ENCODE measurements at places on chromosomes 11 and 22.

GRCh38 chr11:674406-674805, 20.6 kb downstream of the DEAF1 start:
- no peak for DNase-seq

DNA sequence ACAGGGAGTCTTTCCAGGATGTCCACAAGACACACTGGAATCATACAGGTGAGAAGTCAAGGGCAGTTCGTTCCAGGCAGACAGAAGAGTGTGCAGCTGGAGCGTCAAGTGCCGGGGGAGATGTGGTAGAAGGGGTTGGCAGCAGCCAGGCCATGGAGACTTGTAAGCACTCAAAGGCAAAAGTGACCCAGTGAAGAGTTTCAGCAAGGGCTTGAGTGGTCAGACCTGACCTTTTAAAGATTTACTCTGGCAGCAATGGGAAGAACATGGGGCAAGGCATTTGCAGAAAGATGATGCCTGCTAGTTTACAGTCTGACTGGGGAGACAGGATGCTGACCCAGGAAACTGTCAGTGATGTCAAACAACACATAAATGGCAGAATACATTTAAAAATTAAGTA, 29.0 kb downstream of the P4HA3 start:
- no peak for DNase-seq

DNA sequence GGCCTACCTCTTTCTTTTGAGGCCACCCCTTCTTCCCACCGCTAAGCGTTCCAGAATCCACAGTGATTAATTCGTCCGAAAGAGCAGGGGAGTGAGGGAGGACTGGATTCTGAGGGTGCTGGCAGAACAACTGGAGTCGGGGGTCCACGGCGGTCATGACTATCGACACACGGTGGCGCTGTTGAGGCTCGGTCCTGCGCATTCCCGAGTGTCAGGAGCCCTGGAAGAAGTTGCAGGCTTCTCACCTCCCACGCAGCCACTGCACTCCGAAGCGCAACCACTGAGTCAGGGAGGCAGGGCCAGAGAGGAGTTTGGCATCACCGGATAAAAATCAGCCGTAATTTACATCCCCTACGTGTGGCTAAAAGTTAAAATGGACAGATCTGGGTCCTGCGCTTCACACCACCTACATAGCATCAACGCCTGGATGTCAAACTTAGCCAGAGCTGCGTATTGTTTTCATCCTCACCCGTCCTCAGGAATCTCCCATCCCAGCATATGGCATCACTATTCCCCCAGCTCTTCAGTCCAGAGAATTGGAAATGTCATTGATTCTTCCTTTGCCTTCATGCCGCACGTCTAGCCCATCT, 10.7 kb upstream of the CTSF start:
- DNase-seq: peak; percentile 39

DNA sequence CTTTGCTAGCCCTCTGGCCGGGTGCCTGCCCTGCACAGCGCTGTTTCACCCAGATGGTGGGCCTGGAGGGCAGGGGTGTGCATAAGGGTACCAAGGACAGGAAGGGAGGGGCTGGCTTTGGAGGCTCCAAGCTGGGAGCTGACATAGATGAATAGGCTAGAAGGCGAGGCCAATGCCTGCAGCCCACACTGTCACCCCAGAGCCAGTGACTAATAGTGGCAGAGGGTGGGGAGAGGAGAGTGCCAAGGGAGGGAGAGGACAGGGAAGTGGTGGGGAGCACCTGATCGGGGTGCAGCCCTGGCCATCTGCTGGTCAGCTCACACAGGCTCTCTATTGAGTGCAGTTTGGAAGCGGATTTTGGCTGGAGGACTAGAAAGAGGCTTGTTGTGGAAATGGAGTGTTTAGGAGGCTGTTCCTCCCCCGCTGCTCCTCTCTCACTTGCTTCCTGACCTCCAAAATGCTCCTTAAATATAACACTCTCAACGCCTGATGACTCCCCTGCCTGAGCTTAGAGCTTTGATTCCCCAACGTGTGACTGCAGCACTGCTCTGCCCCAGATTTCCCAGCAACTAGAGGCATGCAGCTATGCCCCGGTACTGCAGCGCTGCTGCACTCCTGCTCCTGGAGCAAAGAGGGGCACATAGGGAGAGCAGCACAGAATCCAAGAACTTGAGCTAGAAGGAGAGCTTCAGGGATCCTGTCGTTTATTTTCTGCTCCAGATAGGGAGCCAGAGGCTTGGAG, 89.2 kb downstream of the GRAMD1B start:
- DNase-seq: peak; percentile 61

DNA sequence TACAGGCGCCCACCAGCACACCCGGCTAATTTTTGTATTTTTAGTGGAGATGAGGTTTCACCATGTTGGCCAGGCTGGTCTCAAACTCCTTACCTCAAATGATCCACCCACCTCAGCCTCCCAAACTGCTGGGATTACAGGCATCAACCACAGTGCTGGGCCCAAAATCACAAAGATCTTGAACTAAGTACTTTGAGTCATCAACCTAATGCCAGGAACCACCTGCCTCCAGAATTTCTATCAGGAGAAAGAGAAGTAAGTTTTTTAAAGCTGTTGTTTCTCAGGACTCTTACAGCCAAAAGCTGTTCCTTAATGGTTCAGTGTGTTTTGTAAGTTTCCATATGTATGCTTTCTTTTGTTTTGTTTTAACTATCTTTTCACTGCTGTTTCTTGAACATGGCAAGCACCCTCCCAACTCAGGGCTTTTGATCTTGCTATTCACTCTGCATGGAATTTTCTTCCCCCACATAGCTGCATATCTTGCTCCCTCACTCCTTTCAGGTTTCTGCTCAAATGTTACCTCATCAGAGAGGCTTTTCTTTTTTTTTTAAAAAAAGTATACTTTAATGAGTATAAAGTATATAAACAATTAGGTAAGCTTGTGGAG, 6.0 kb upstream of the PAK1 start:
- no peak for DNase-seq

DNA sequence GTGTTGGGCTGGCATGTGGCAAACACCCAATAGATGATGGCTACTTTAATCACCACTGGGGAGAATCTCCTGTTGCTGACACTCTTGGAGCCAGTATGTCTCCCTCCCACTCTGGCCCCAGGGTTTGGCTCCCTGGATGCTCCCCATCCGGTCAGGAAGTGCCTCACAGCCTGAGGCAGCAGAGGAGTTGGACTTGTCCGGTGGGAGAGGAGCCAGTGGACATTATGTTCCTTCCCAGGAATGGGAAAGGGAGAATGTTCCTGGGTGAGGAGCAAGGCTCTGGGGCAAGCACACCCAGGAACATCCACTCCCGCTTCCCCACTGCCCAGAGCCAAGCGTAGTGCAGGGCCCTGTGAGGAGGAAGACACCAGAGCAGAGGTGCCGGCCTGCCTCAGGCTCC, 84.6 kb upstream of the NAV2 start:
- no peak for DNase-seq

DNA sequence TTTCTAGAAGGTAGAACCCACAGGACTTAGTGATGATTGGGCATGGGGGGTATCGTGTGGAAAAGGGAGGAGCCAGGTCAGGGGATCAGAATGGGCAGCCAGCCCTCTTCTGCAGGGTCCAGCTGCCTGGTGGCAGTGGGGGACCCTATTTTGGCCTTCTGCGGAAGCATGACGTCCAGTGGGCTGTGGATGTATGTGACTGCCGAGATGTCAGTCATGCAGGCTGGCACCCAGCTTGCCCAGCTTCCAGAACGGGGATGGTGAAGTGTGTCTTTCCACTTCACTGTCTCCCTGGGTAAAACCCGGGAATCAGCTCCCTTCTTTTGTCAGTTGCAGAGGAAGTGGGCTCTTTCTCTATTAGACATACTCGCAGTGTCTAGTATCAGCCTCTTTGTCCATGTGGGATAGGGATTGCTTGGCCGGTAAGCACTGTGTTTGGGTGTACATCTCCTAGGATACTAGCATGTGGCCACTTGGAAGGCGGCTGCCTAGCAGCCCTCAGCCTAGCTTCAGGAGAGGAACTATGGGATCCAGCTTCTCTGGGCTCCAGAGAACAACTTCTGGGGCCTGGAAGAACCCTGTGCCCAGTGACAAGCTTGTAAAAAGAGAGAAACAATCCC, 51.4 kb downstream of the GRIK4 start:
- DNase-seq: peak; percentile 32

GRCh38 chr11:93432247-93432646, 101.7 kb downstream of the DEUP1 start:
- DNase-seq: no peak

- no peak for DNase-seq
Measured at GRCh38 chr11:128965485-128965884, 22.8 kb upstream of the TP53AIP1 start.

DNA sequence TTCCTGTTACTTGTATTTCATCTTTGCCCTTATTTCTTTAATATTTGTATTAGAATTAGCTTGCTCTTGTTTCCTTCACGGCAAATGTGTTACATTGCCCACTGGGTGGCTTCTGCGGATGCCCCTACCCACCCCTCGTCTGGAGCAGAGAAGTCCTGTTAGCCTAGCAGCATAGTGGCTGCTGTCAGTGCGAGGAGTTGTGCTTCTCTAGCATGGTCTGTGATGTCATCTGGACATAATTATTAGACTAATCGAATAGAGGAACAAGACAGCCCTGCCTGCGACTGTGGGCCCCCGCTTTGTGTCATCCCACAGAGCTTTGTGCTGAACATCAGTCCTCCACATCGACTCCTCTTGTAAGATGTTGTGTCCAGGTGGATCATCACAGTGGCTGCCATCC, 74.5 kb downstream of the PPP6R3 start:
- DNase-seq: no peak

DNA sequence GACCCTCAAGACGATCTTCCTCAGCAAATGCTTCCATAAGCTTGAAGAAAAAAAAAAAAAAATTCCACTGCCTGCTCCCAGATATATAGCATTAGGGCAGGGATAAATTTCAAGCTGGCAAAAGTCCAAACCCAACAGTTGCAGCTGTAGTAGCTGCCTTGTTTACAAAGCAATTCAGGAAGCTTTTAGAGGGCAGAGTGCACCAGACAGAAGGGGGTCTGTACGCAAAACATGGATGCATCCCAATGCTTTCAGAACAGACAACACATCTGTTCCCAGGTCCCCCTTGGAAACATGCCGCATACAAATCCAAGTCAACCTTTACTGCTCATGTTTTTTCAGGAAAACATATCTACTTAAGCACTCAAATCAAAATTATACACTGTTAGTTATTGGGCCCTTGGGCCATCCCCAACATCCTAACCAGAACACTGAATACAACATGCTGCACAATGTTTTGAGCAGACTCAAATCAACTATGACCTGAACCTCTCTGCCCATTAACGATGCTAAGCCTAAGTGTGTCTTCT, 94.5 kb downstream of the CADM1 start:
- DNase-seq: no peak

- DNase-seq: no peak
Measured at GRCh38 chr22:42872821-42873220, 15.7 kb upstream of the ARFGAP3 start.

- no peak for DNase-seq
Measured at GRCh38 chr11:119664063-119664572, 64.9 kb downstream of the NECTIN1 start.

DNA sequence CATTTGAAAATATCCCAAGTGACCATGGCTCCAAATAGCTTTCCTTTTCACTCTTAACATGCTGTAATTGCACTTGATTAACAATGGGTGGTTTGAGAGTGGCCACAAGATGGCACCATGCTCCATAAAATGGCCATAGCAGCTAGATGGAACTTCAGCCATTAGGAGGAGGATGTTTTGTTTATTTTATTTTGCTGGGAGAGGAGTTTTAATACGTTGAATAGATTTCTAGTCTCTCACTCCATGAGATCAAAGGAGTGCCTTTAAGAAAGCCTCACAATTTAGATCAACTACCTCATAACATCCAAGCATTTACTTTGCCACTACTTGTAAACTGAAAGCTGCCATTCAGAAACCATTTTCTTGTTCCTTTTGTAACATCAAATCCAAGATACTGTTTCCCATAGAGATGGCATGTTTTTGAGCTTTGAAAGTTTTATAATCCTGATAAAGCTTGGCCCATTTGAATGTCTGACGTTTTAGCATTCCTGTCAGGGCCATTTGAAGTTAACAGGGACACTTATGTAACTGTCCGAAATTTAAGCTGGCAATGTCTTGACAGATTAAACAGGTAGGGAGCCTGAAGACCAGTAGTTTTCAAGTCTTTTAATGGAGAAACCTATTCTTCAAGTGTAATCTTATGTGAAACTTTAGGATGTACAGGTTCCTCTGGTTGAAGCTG, 4.7 kb downstream of the FEN1 start:
- DNase-seq: peak; percentile 77

GRCh38 chr11:74777038-74777437, 28.4 kb downstream of the RNF169 start:
- no peak for DNase-seq

DNA sequence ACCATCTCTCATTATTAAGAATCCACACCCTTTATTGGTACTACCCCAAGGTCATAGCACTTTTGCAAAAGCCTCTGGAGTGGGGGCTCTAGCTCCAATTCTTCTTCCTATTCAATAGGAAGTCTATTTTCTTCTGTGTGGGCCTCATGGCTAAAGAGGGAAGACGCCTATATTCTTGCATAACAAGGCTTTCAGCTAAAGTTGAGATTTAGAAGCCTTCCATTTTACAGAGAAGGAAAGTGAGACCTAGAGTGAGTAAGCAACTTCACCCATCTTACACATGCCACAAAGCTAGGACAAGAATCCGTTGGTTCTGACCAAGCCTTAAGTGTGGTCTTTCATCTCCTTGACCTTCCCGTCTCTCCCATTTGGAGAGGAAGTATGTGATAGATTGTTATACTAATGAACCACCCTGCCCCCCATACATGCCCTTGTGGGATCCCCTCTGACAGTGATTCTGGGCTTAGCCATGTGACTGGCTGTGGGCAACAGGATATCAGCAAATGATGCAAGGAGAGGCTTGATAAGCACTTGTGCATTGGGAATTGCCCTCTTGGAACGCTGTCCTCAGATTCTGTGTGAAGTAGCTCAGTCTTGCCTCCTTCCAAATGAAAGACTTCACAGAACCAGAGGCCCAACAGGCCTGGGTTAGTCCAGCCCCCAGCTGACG, 12.3 kb downstream of the BACE1 start:
- no peak for DNase-seq

DNA sequence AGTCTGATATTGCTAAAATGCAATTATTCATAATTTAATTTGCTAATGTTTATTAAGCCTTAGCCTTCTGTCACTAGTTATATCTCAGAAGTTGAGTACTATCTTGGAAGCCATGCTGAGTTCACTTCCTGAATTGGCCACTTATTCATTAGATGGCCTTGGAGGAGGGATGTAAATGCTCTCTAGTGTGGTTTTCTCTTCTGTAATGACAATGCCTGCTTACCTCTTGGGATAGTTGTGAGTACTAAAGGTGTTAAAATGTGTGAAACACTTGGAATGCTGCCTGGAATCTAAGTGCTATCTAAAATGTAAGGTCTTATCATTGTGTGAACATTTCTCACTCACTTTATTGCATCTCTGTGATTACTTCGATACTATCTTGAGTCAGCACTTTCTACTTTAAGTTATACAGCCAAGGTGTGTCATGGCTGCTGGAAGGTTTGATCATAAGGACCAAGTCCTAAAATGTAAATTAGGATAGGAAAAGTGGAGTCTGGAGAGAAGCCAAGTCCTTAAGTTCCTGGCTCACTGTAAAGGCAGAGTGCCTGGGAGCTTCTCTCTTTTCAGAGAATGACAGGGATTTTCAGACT, 12.4 kb downstream of the GLYATL2 start:
- DNase-seq: no peak

GRCh38 chr11:15602785-15603567, 488.3 kb downstream of the INSC start:
- DNase-seq: no peak
